ENCODE measurements at places on chromosomes 12 and 14.
A peak's percentile ranks its signal among the peaks of the same experiment; 100 is the strongest.

- peaks cover 41% of the 10 kb centered on the region for H3K4me1 ChIP-seq
- no peak for DNase-seq
- peaks cover 8% of the 10 kb centered on the region for H3K27me3 ChIP-seq
- H3K27ac ChIP-seq = no peak overlapping the region
- no peaks in the 10 kb centered on the region for H3K36me3 ChIP-seq
These were observed 653.9 kb upstream of the TBX3 start for GRCh38 chr12:115337693-115338543.

DNA sequence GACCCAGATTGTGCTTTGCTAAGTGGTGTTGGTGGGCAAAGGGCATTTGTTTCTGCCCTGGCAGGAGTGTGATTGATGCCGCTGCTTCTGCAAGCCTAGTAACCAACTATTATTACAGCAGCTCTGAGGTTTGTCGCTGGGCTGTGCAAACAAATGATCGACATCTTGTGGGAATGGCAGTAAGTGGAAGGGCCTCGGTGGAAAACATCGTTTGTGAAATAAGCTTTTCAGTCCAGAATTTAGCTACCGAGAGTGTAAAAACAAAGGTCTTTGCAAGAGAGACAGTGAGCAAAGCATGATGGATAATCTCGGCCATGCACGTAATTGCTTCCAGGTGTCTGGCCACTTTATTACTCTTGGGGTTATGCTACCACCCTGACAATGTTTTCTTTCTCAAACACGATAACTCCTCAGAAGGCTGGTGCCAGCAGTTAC, 397.7 kb upstream of the PRICKLE1 start:
- H3K4me1 ChIP-seq = peaks cover 71% of the 10 kb centered on the region
- no peaks in the 10 kb centered on the region for H3K36me3 ChIP-seq
- no peaks in the 10 kb centered on the region for H3K27me3 ChIP-seq
- DNase-seq = peak; percentile 41

GRCh38 chr14:76773956-76774820, 12.9 kb downstream of the VASH1 start:
- peaks cover 11% of the 10 kb centered on the region for H3K27me3 ChIP-seq
- no peak overlapping the region for H3K4me3 ChIP-seq
- peak overlapping the region; percentile 38 for H3K27ac ChIP-seq
- peaks cover 22% of the 10 kb centered on the region for H3K36me3 ChIP-seq
- peaks cover 53% of the 10 kb centered on the region for H3K4me1 ChIP-seq

DNA sequence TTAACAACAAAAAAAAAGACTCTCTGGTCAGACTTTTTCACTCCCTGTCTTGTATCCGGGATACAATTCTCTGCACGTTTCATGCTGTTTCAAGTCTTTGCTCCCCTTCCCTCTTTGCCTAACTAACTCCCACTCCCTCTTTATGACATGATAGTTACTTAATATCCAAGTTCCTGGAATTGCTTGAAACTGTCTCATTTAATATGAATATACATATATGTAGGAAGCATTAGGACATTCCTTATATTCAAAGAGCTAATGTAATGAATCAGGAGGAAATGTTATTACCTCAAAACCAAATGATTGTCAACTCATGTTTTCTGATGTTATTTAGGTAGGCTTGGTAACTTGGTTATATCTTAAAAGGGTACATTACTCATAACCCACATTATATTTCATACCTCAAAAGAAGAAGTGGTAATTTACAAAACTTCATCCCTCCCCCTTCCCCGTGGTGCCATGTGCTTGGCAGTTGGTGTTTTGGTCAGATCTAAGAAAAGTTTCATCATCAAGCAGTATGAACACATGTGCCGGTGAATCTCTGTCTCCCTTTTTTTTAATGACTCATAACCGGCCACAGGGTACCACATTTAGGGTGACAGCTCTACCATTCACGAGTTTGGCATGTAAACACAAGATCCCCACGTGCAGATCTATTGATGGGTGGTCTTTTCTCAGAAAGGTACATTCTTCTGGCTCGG, 56.5 kb downstream of the HCAR2 start:
- peaks cover 12% of the 10 kb centered on the region for H3K27me3 ChIP-seq
- H3K27ac ChIP-seq = no peak overlapping the region
- DNase-seq = no peak
- peaks cover 4% of the 10 kb centered on the region for H3K36me3 ChIP-seq
- no peak overlapping the region for H3K4me3 ChIP-seq

DNA sequence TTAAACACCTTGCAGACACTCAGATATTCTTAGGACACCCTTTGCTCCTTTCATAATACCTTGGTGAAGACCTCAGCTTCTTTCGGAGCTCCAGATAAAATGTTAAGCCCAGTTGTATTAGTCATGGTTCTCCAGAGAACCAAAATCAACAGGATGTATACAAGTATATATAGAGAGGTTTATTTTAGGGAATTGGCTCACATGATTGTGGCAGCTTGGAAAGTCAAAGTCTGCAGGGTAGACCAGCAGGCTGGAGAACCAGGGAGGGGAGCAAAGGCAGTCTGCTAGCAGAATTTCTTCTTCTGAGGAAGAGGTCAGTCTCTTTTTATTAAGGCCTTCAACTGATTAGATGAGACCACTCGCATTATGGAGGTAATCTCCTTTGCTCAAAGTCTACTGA, 6.9 kb upstream of the IGF1 start:
- no peak overlapping the region for H3K27ac ChIP-seq
- DNase-seq = no peak
- no peak overlapping the region for H3K4me3 ChIP-seq
- no peaks in the 10 kb centered on the region for H3K36me3 ChIP-seq

- H3K27me3 ChIP-seq = no peaks in the 10 kb centered on the region
- H3K27ac ChIP-seq = no peak overlapping the region
- no peak overlapping the region for H3K4me3 ChIP-seq
- DNase-seq = no peak
- peaks cover 50% of the 10 kb centered on the region for H3K36me3 ChIP-seq
- no peaks in the 10 kb centered on the region for H3K4me1 ChIP-seq
These were observed 9.9 kb downstream of the LTA4H start for GRCh38 chr12:96025518-96025917.

DNA sequence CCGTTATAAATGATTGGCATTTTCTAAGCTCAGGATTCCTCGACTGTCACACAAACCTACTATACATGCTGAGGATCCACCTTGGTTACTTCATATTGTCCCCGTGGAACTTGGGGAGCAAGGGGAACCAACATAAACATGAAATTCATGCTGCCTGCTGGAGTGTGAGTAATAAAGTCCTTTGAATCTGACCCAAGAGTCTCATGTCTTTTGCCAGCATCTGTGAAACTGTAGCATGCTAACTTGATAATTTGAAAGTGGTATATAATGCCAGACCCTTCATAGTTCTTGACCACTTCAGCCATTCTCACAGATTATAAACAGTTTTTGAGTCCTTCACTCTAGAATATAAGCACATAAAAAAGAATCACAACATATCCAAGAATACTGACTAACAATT, 17.1 kb downstream of the SLC35F4 start:
- no peak overlapping the region for H3K27ac ChIP-seq
- no peak for DNase-seq
- H3K4me1 ChIP-seq = no peaks in the 10 kb centered on the region

DNA sequence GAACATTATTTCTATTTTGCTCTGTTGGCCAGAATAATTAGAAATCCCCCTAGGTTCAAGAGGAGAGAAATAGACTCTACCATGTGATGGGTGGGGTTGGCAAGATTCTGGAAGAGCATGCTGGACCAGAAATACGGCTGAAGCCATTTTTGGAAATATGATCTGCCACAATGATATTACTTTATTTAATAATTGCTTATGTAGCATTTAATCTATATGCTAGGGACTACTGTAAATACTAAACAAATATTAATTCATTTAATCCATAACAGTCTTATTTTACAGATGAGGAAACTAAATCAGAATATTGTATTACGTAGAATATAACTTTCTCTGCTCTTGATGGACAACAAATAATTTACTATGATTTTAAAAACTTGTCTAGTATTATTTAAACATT, 193.7 kb downstream of the RAD51B start:
- peaks cover 37% of the 10 kb centered on the region for H3K4me1 ChIP-seq
- no peak overlapping the region for H3K4me3 ChIP-seq
- no peaks in the 10 kb centered on the region for H3K27me3 ChIP-seq
- H3K36me3 ChIP-seq = peaks cover 22% of the 10 kb centered on the region

GRCh38 chr14:81450976-81451375, 50.9 kb upstream of the STON2 start:
- no peak for DNase-seq
- peaks cover 4% of the 10 kb centered on the region for H3K27me3 ChIP-seq
- peaks cover 38% of the 10 kb centered on the region for H3K4me1 ChIP-seq
- H3K36me3 ChIP-seq = no peaks in the 10 kb centered on the region

GRCh38 chr14:38727731-38728130, 375.3 kb downstream of the SEC23A start:
- H3K36me3 ChIP-seq = no peaks in the 10 kb centered on the region
- no peak overlapping the region for H3K27ac ChIP-seq
- no peaks in the 10 kb centered on the region for H3K4me1 ChIP-seq
- DNase-seq = no peak
- H3K4me3 ChIP-seq = no peak overlapping the region

- H3K4me1 ChIP-seq = peaks cover 31% of the 10 kb centered on the region
- H3K27ac ChIP-seq = no peak overlapping the region
- no peak for DNase-seq
- peaks cover 14% of the 10 kb centered on the region for H3K27me3 ChIP-seq
- no peak overlapping the region for H3K4me3 ChIP-seq
These were observed 6.1 kb upstream of the TSPAN9 start for GRCh38 chr12:3071107-3071506.

DNA sequence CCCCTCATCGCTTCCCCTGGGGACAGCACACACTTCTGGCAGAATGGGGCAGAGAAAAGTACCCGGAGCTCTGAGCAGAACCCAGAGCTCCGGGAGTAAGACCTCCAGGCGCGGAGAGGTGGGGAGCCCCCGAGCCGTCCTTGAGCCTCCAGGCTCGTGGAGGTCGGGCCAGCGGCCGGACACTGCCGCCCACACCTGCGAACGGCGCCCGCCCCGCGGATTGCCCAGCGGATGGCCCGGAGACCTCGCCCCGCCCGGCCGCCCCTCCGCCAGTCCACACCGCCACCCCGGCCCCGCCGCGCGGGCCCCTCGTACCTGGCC, 344 bp downstream of the SPTLC2 start:
- DNase-seq = no peak
- H3K36me3 ChIP-seq = peaks cover 6% of the 10 kb centered on the region
- peaks cover 19% of the 10 kb centered on the region for H3K27me3 ChIP-seq
- H3K4me1 ChIP-seq = peaks cover 16% of the 10 kb centered on the region

- H3K27me3 ChIP-seq = peaks cover 19% of the 10 kb centered on the region
- H3K36me3 ChIP-seq = no peaks in the 10 kb centered on the region
- H3K27ac ChIP-seq = no peak overlapping the region
- DNase-seq = no peak
- H3K4me1 ChIP-seq = peaks cover 20% of the 10 kb centered on the region
These were observed 151.1 kb upstream of the FUT8 start for GRCh38 chr14:65261425-65261920.

GRCh38 chr12:127165567-127166392, 1101.2 kb upstream of the TMEM132C start:
- no peak overlapping the region for H3K27ac ChIP-seq
- peak overlapping the region; percentile 80 for H3K4me3 ChIP-seq
- peak; percentile 88 for DNase-seq
- H3K4me1 ChIP-seq = peaks cover 12% of the 10 kb centered on the region

GRCh38 chr14:50955373-50956043, 11.2 kb upstream of the PYGL start:
- H3K27me3 ChIP-seq = peaks cover 3% of the 10 kb centered on the region
- H3K36me3 ChIP-seq = no peaks in the 10 kb centered on the region
- no peak overlapping the region for H3K4me3 ChIP-seq

DNA sequence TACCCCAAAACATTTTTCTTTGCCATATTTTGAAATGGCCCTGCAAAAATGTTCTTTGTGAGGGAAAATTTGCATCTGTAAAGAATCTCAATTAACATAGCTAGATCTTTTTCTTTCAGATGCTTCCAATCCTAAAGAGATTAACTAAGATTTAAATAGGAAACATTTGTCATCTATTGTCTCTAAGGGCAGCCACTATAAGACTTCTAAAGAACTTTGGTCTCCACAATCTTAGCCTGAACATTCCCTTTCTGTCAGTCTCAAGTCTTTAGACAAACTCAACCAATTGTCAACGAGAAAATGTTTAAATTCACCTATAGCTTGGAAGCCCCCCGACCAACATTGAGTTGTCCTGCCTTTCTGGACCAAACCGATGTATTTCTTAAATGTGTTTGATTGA, 71.1 kb upstream of the RASSF8 start:
- H3K4me1 ChIP-seq = peaks cover 8% of the 10 kb centered on the region
- DNase-seq = no peak
- peak overlapping the region; percentile 80 for H3K27ac ChIP-seq
- peaks cover 2% of the 10 kb centered on the region for H3K36me3 ChIP-seq

- H3K27me3 ChIP-seq = peaks cover 6% of the 10 kb centered on the region
These were observed 1.2 kb downstream of the KRT82 start for GRCh38 chr12:52404951-52405350.

DNA sequence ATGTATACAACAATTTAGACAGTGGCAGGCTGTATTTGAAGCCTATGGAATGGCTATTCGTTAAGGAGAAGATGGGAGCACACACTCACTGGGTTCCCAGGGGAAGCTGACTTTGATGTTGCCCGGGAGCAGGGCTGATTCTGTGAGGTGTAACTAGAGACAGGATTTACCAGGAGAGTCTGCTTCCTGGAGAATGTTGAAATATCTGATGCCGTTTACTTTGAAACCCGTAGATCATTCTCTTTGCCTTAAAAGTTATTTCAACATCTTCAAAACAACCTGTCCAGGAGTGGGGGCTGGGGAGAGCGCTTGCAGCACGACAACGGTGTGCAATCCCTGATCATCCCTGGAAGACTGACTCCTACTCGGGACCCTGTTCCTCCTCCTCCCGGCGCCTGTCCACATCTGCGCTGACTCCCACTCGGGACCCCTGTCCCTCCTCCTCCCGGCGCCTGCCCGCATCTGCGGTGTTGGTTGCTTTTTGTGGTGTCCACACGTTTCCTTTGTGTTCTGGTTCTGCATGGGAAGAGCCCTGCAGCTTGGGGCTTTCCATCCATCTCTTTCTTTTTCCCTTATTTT, 72.6 kb downstream of the AACS start:
- H3K36me3 ChIP-seq = peaks cover 15% of the 10 kb centered on the region
- H3K4me1 ChIP-seq = peaks cover 42% of the 10 kb centered on the region
- DNase-seq = no peak
- H3K4me3 ChIP-seq = peak overlapping the region; percentile 32

- H3K27ac ChIP-seq = no peak overlapping the region
- no peak for DNase-seq
- H3K4me1 ChIP-seq = no peaks in the 10 kb centered on the region
These were observed 227.4 kb downstream of the TMEM132D start for GRCh38 chr12:129676411-129676810.

DNA sequence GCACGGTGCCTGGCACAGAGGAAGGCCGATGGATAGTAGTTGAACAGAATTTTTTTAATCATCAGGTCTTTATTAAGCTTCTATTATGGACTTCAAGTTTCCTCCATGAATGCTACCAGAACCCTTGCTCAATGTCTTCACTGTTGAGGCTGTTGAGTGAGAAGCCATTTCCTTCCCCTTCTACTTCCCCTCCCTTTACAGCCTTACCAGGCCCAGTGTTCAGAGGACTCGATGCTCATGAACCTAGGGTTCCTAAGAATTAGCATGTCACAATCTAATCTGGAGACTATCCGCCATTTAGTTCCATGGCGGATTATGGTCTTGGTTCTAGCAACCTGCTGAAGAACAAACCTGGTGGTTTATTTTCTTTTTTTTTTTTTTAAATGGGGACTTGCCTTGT, 17.7 kb downstream of the ETV6 start:
- H3K4me1 ChIP-seq = peaks cover 42% of the 10 kb centered on the region
- H3K36me3 ChIP-seq = peaks cover 11% of the 10 kb centered on the region
- no peak overlapping the region for H3K4me3 ChIP-seq
- no peak overlapping the region for H3K27ac ChIP-seq
- DNase-seq = no peak
- peaks cover 9% of the 10 kb centered on the region for H3K27me3 ChIP-seq

Measured in nephron progenitor cell (in vitro differentiated cells).